T-helper 2 cell treated with Interferon-gamma antibody and Interleukin-4, amounts not matched to agents 5 μg/mL and 100 μg/mL, for 36 hours (primary cell): ENCODE measurements at places on chromosomes 6 and 20.

- DNase-seq = no peak
Observed at GRCh38 chr6:103273048-103273447, 1586.7 kb downstream of the HACE1 start.

- DNase-seq = no peak
Observed at GRCh38 chr6:35008858-35009257, 119.8 kb downstream of the ANKS1A start.

- no peak for DNase-seq
Observed at GRCh38 chr20:17934141-17934862, 34.3 kb downstream of the SNX5 start.

DNA sequence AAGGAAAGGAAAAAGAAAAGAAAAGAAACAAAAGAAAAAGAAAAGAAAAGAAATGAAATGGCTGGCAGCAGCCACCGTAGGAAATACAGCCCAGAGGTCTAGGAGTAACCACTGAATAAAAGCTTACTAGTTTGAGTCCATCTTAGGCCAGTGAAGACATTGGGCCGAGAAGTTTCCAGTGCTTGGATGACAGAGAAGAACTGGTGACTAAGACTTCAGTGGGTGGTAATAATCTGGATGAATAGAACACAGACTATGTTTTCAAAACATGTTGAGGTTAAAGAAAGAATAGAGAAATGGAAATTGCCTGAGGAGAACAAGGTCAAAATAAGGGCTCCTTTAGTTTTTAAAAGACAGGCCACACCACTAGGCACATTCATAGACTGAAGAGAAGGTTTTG is 198.8 kb downstream of the ATXN1 start:
- no peak for DNase-seq

GRCh38 chr20:50272030-50272723 is 81.5 kb downstream of the CEBPB start:
- no peak for DNase-seq

- DNase-seq = no peak
Observed at GRCh38 chr20:13507646-13508045, 131.1 kb downstream of the TASP1 start.

GRCh38 chr6:166223079-166223478 is 55.4 kb upstream of the TBXT start:
- no peak for DNase-seq

GRCh38 chr6:107712665-107713551 is 111.2 kb downstream of the SCML4 start:
- DNase-seq = peak; percentile 44

- DNase-seq = no peak
Observed at GRCh38 chr6:15088904-15089568, 156.8 kb upstream of the JARID2 start.

DNA sequence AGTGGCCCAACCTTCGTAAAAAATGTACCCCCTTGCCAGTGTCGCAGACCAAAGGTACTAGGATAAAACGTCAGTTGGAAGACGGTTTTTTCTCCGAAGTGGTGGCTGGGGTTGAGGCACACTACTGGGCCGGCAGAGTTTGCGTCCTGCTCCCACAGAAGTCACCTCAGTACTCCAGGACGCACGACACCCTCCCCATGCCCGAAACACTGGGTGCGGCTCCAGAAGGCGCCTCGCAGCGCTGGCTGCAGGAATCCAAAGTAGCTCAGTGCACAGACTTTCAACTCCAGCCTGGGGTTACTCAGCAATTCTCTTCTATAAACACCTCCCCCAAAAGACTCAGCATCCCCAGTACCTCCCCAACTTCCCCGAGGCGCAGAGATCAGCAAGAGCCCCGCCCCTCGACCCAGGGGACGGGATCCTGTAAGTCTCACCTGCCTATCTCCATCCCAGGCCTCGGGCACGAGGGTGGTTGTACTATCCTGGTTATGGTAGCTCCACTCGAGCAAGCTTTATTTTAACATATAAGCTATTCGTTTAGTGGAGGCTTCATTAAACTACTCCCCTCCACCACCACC is 88.2 kb downstream of the ZFP64 start:
- DNase-seq = no peak

DNA sequence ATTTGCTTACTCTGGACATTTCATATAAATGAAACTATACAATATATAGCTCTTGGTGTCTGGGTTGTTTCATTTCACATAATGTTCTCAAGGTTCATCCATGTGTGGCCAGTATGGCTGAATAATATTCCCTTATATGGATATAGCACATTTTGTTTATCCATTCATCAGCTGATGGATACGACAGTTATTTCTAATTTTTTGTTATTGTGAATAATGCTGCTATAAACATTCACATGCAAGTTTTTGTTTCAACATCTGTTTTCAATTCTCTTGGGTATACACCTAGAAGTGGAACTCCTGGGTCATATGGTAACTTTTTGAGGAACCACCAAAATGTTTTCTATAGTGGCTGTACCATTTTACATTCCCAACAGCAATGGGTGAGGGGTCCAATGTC is 101.1 kb downstream of the CDK19 start:
- DNase-seq = no peak

GRCh38 chr6:131694832-131695426 is 6.3 kb downstream of the OR2A4 start:
- DNase-seq = no peak

- no peak for DNase-seq
Observed at GRCh38 chr6:54598787-54599313, 247.7 kb upstream of the FAM83B start.

GRCh38 chr20:23350904-23351838 is 580 bp downstream of the NXT1 start:
- peak; percentile 62 for DNase-seq

- DNase-seq = no peak
Observed at GRCh38 chr20:62327726-62328495, 25.1 kb downstream of the ADRM1 start.

DNA sequence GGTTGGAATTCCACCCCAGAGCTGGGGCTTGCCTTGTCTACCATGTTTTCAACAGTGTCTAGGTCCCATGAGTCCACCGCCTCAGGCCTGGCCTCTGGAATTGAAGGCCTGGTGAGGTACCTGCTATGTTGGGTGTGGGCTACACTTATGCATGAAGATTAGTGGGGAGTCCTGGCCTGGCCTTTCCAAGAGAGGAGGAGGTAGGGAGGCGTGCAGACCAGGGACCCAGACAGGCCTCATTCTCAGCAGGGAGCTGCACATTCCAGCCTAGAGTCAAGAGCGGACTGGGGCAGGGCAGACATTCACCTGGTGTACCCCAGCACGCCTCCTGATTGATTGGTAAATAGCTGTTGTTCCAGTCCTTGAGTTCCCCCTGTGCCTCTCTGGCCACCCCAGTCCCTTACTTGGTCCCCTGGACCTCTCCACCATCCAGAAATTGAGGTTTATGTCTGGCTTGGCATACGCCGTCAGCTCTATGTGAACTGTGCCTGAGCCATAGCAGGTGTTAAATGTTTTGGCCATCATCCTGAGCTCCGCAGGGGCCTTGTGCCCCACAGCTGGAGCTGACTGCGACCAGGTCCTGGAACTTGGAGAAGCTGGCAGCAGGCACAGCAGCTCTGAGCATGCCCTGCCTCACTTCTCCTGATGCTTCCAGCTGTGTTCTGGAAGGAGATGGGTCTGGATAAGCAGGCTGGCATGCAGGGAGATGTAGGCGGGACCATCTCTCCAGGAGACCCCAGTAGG is 8.2 kb upstream of the VEGFA start:
- DNase-seq = no peak

- no peak for DNase-seq
Observed at GRCh38 chr20:44106615-44107014, 80.4 kb downstream of the JPH2 start.

DNA sequence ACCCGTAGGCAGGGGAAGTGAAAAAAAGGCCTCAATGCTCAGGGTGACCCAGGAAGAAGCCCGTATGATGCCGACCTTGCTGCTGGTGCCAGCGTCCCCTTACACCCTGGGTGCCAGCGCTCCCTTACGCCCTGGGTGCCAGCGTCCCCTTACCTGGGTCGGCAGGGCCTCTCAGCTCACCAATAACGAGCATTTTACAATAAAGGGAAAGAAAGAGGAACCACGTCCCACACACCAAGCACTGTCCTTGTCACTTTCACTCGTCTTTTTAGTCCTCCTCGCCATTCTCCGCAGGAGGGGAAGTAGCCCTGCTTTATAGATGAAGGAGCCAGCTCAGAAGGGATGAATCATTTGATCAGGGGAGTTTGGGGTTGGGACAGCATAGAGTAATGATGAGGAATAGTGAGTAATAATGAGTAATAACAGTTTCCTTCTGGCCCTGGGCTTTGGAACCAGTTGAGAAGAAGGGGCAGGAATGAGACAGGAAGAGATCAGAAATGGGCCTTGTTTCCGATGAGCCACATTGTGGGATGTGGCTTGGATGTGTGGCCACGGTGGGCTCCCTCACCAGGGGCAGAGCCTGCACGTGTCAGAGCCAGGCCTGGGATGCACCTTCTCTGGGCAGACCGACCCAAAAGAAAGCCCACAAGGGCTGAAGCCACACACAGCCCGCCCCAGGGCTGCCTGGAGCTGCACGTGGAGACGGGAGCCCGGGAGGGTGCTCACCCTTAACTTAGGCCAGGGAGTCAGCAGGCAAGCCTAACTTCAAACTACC is 75.7 kb downstream of the SYNJ2 start:
- peak; percentile 55 for DNase-seq

DNA sequence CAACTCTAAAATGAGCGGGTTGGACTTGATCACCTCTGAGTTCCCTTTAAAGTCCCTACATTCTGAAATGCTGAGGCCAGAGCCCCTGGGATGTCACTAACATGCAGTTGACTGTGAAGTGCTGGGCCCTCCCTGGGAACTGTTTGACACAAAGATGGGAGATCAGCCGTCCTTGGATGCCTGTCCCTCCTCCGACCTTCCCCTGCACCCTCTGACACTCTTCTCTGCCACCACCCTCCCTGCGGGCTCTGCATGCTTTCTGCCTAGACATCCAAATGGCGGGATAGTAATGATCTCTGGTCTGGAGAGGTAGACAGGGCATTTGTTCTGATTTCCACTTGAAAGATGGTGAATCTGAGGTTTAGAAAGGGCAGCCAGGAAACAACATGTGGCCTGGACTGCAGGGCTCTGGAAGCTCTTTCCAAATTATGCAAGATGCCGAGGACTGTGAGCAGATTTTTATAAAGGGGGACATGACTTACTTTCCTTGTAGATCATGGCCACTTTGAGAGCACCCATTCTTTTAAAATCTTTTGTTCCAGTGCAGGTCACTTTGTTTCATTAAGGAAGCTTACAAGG is 113.2 kb downstream of the ZDHHC14 start:
- no peak for DNase-seq

DNA sequence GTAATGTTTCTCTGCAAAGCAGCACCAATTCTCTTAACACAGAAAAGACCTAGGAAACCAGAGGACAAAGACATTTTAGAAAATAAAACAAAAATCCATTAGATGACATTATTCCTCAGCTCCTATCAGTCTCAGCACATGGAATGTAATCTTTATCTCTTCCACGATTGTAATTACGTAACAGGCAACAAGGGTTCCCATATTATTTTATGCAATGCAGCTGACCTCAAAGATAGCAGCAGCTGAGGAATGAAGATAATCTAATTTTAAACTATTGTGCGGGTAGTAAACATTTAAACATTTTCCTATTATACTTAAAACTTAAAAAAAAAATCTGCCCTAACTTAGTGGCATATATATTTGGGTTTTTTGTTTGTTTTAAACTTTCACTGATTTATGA is 33.0 kb upstream of the PTCHD4 start:
- no peak for DNase-seq

DNA sequence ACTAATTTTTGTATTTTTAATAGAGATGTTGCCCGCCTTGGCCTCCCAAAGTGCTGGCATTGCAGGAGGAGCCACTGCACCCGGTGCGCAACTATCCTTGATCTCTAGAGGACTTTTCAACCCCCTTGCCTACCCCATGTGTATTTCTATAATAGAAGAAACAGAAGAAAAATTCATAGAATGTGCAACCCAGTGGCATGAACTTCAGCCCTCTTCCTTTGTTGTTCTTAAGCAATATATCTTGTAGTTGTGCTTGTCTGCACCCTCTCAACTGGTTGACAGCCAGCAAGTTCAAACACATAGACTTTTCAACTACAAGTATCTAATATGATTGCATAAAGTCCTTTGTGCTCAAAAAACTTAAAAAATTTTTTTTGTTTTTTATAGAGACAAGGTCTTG is 72.3 kb upstream of the NCOA3 start:
- DNase-seq = no peak

DNA sequence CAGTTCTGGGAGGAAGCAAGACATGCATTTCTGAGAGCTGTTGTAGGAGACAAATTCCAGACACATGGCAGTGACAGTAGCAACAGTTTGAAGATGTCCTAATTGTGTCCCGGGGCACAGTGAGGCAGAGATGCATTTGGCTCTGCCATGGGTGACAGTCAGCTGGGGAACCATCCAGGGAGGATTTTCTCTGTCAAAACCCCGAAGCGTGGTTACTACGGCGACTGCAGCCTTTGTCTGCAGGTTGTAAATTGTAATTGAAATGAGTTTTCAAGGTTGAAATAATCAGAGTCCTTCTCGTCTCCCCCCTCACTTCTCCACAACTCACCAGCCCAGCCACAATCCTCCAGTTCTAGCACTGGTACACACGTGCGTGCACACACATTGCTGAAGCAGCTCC is 100.1 kb downstream of the GRM4 start:
- no peak for DNase-seq

- DNase-seq = no peak
Observed at GRCh38 chr6:116087437-116088027, 13.1 kb upstream of the NT5DC1 start.

DNA sequence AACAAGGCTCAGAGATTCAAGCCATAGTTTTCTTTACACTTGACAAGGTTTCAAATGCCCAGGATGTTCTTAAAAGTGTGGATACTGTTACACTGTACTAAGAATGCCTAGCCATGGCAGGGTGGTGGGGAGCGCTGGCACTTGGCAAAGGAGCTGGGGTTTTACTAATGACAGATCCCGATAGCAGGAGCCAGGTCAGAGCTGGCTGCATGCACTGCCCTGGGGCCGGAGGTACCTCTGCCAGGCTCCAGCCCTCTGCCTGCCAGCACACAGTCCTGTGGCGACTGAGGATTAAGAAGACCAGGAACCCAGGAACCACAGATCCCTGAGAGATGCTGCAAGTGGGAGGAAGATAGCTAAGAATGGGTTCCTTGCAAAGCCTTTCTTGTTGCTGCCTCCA is 260.3 kb downstream of the ALDH8A1 start:
- no peak for DNase-seq

- DNase-seq = no peak
Observed at GRCh38 chr6:162613310-162613709, 114.3 kb downstream of the PRKN start.

DNA sequence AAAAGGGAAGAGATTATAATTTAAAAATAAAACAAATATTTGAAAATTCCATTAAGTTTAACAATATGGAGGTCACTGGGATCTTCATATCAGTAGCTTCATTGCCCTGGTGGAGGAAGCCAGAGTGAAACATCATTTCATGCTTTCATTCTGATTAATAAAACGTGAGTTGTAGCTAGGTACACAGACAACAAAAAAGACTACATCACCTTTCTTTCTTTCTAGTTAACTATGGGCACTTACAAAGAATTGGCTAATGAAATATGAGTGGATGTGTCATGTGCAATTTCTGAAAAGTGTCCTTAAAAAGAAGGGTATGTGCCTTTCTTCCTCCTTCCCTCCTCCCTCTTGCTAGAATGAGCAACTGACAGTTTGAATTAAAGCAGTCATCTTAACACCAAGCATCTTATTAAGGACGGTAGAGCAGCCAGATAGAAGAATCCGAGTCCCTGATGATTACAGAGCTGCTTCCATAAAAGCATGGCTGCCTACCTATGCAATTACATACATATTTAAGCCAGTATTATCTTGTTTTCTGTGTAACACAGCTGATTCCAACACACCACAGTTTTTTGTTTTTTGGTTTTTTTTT is 3.4 kb downstream of the SERAC1 start:
- DNase-seq = no peak

GRCh38 chr6:3549314-3549940 is 92.6 kb upstream of the SLC22A23 start:
- DNase-seq = no peak
